ENCODE measurements at places on chromosomes 5 and 9.

DNA sequence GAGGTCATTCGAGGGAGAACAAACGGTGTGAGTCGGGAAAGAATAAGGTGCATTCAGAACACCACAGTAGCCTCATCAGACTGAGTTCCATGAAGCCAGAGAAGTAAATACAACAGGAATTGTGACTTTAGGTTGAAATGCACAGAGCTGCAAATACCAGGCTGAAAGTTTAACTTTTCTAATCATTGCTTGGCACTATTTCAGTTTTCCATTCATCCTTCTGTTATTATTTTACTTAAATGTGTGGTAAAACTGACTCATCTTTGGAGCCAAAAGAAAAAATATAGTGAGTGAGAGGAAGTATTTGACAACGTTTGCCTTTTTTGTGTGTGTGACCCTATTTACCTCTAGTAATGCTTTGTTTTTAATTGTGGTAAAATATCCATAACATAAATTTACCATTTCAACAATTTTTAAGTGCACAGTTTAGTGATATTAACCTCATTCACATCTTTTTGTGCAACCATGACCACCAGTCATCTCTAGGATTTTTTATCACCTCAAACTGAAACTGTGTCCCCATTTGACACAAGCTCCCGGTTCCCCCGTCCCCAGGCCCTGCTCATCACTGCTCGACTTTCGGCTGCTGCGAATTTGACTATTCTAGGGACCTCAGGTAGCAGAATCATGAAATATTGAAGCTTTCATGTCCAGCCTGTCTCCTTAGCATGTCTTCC is 166.8 kb downstream of the HSD17B3 start:
- no peak for DNase-seq

DNA sequence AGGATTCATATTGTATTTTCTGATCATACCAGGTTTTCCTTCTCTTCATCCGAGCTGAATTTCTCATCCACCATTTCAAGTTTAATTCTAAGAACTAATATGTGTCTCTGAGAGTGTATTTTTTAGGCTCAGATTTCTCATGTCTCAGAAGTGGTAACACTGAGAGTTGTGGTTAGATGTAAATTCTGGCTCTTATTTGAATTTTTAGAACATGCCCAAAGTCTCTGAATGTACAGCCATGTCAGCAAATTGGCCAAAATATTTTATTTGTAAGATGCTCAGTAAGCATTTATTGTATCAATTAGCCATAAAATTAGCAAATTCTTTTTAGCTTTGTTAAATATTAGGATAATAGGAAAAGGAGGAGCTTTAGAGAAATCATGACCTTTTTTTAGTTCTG is 16.6 kb downstream of the SV2C start:
- no peak for DNase-seq

- no peak for DNase-seq
Measured at GRCh38 chr5:159844267-159845121, 71.8 kb upstream of the ADRA1B start.

- no peak for DNase-seq
Measured at GRCh38 chr9:37555786-37556185, 20.4 kb downstream of the FBXO10 start.

- DNase-seq: no peak
Measured at GRCh38 chr5:29169886-29170285, 2023.6 kb upstream of the CDH6 start.

- DNase-seq: no peak
Measured at GRCh38 chr5:35618781-35619180, 1.1 kb downstream of the SPEF2 start.

DNA sequence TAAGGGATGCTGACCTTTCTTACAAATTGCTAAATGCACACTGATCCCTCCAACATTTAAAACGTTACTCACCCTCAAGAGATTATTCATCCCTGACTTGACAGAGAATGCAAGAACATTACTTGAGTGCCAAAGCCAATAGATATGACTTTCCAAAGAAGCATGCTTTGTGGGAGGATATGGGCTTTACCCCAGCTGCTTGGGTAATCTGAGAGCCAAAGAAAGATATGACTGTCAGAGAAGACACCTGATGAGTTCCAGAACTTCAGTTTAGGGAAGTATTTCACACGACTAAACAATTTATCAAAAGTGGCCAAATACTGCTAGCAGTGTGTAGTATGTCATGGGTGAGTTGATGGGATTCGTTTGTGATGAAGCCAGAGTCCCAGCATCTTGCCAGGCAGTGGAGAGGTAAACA is 7.4 kb upstream of the SPDL1 start:
- DNase-seq: no peak

- DNase-seq: no peak
Measured at GRCh38 chr5:64749385-64749784, 19.1 kb downstream of the SREK1IP1 start.

DNA sequence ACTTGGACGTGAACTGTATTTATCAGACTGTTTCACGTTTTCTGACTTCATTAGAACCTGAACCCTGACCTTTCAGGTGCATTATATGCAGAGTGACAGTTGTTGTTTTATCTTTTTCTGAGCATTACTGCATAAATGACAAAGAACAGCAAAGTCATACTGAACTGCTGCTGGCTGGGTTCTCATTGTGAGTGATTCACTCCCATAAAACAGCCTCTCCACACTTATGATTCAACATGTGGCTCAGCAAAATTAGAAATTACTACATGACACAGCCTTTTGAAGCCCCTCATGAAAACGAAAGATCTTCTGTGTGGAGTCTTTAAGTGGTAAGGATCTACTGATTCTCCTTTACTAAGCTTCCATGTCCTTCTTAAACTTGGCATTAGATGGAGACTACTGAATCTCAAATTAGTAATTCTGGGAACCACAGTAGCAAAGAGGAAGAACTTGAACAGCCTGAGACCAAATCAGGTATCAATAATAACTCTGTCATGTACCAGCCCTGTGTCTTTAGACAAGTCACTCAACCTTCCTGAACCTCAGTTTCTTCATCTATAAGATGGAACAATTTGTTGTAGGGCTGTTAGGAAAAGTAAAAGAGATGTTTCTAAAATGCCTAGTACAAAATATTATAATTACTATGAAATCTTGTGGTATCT is 172.3 kb upstream of the GNA14 start:
- DNase-seq: no peak

DNA sequence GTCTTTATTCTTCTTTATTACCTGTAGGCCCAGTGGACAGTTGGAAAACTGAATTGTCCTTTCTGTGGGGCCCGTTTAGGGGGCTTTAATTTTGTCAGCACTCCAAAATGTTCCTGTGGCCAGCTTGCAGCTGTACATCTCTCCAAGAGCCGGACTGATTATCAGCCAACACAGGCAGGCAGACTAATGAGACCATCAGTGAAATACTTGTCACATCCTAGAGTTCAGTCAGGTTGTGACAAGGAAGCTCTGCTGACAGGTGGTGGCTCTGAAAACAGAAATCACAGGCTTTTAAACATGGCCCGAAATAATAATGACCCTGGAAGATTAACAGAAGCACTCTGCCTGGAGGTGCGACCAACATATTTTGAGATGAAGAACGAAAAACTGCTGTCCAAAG is 47.9 kb downstream of the RNF180 start:
- DNase-seq: no peak

DNA sequence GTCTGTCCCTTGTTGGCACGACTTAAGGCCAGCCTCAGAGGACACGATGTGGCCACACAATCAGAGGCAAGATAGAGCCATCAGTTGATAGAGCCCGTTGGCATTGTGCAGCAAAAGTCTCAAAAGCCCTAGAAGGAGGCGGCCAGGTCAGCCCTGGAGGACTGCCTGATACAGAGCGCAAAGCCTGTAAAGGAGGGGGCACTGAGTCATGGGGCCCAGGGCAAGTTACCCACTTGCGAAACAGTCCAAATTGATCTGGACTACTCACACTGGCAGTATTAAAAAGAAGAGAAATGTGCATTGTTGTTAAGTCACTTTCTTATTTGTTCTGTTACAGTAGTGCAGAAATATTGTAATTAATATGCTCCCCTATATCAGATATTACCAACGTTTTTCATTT is 51.5 kb downstream of the KLF9 start:
- no peak for DNase-seq

- no peak for DNase-seq
Measured at GRCh38 chr5:2563046-2563445, 188.4 kb downstream of the IRX2 start.

GRCh38 chr9:3136686-3137346 is 292.9 kb upstream of the PUM3 start:
- no peak for DNase-seq

GRCh38 chr5:16271851-16272250 is 92.3 kb upstream of the MARCHF11 start:
- no peak for DNase-seq

- DNase-seq: no peak
Measured at GRCh38 chr5:137320056-137321045, 178.8 kb downstream of the SPOCK1 start.

GRCh38 chr9:120151806-120152205 is 428.2 kb downstream of the CDK5RAP2 start:
- no peak for DNase-seq

DNA sequence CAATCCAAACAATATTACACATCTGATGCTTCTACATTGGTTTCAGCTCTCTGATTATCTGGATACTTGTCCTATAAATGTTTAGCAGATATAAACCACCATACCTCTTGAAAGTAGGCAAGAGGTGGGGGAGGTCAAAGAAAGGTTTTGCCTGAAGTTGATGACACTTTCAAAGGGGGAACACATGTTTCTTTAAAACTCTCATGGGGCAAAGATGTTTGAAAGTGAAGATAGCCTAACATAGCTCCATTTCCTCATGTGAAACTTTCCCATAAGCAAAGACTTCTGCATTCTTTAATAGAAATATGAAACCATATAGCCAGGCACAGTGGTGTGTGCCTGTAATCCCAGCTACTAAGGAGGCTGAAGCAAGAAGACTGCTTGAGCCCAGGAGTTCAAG is 62.1 kb downstream of the CETN3 start:
- DNase-seq: no peak

Data from activated effector memory CD4-positive, alpha-beta T cell treated with Interleukin-2 at 50 U/mL for 16 hours (primary cell).